ENCODE measurements at places on chromosomes 11 and 22.

GRCh38 chr11:78886616-78887015 is 312.0 kb upstream of the NARS2 start:
- H3K27ac ChIP-seq, result peak overlapping the region; percentile 1
- DNase-seq, result peak; percentile 64
- no peak overlapping the region for H3K4me3 ChIP-seq
- H3K4me1 ChIP-seq, result peaks cover 3% of the 10 kb centered on the region
- no peaks in the 10 kb centered on the region for H3K27me3 ChIP-seq

DNA sequence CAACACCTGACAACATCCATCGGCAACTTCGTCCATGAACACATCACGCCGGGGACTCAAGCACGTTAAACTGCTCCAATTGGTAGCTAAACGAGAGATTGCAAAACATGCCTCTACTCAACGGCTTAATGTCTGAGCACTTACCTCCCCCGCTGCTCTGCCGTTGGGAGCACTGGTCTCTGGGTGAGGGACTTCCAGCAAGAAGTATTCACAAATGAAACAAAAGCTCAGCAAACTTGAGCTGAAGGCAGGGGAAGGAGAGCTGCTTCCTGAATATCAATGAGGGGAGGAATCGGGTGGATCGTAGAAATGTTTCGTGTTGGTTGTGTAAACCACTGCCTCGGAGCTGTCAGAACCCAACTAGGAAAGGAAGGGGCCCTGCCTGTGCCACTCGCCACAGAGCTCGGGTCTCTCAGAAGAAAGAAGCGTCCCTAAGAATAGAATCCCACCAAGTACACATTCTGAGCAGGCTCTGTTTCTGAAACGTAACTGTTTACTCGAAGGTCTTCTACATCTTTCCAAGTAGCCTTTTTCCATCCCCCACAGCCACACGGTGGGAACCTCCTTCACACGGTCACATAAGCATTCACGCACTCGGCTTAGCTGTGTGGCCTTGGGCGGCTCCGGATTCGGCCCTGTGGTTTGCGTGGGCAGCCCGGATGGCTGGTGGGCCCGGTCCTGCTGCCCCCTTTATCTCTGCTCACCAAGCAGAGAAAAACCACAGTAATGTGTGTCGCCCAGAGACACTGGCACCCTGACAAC is at the start of gene MLC1:
Gene MLC1 (minus strand): TSS at position 216 of the 762 bp plus-strand sequence. CDS start 524 bp downstream, outside the sequence.
- DNase-seq, result peak; percentile 25
- peaks cover 9% of the 10 kb centered on the region for H3K4me1 ChIP-seq
- no peak within 1 kb of the TSS for H3K4me3 ChIP-seq

GRCh38 chr22:38930512-38930911 is 26.9 kb upstream of the APOBEC3A start:
- DNase-seq, result no peak
- no peaks in the 10 kb centered on the region for H3K36me3 ChIP-seq
- H3K27me3 ChIP-seq, result peaks cover 12% of the 10 kb centered on the region
- peaks cover 5% of the 10 kb centered on the region for H3K4me1 ChIP-seq
- H3K4me3 ChIP-seq, result no peak overlapping the region
- H3K27ac ChIP-seq, result no peak overlapping the region

GRCh38 chr11:59857439-59858434 is 8.6 kb downstream of the TCN1 start:
- no peak overlapping the region for H3K4me3 ChIP-seq
- no peaks in the 10 kb centered on the region for H3K4me1 ChIP-seq
- no peaks in the 10 kb centered on the region for H3K36me3 ChIP-seq
- no peak for DNase-seq

DNA sequence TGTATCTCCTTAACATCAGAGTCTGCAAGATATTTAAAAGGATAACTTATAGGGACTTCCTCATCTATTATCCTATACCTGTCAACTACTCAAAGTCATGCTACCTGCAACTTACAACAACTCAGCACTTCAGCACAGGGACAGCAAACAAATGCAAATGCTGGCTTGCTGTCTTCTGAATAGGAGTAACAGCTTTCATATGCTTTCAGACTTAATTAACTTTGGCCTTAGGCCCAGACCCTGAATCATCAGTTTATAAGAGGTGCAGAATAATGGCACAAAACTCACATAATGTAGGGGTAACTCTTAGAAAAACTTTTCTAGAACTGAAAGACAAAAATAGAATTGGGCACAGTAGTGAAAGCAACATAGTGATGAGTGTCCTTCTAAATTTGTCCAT is 953.4 kb downstream of the DLG2 start:
- no peaks in the 10 kb centered on the region for H3K36me3 ChIP-seq
- H3K27ac ChIP-seq, result no peak overlapping the region
- H3K27me3 ChIP-seq, result no peaks in the 10 kb centered on the region

Measured in IMR-90 (cell line).